ENCODE measurements at places on chromosomes 1 and 21. TPM values are rescaled to one million over a fixed set of nuclear protein-coding genes. Genes with fewer than 3 reads are reported as not detected.

DNA sequence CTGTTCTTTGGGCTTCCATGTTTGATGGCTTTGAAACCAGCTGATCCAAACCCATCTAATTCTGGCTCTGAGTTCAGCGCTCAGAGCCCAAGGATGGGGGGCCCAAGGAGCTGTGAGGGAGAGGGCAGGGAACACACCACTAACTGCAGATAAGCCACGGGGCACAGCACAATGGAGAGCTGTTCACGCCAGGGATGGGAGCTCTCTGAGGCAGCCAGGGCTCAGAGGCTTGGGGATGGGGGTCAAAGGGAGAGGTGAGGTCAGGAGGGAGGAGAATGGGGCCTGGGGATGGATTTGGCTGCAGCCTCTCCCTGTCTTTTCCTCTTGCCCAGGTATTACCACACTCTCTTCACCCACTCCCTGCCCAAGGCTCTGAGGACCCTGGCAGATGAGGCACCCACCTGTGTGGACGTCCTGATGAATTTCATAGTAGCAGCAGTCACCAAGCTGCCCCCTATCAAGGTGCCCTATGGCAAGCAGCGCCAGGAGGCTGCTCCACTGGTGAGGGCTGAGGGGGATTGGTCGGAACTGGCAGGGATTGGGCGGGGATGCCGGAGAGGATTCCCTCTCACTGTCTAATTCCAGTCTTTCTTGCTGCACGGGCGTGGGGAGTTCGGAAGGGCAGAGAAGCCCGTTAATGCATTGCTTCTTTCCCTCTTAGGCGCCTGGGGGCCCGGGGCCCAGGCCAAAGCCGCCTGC is 11.3 kb downstream of the SLC30A2 start:
- peaks cover 6% of the 10 kb centered on the region for H3K27me3 ChIP-seq
- peaks cover 13% of the 10 kb centered on the region for H3K4me1 ChIP-seq
- H3K36me3 ChIP-seq = no peaks in the 10 kb centered on the region
- no peak for DNase-seq

GRCh38 chr1:109508001-109508872 is 1.3 kb downstream of the AMIGO1 start:
- DNase-seq = no peak
- H3K4me1 ChIP-seq = peaks cover 69% of the 10 kb centered on the region
- H3K36me3 ChIP-seq = peaks cover 14% of the 10 kb centered on the region
- peak overlapping the region; percentile 59 for H3K27ac ChIP-seq
- H3K27me3 ChIP-seq = no peaks in the 10 kb centered on the region

GRCh38 chr1:201605385-201606010 is 66.6 kb downstream of the NAV1 start:
- DNase-seq = no peak
- H3K4me3 ChIP-seq = no peak overlapping the region
- no peak overlapping the region for H3K27ac ChIP-seq

- H3K27ac ChIP-seq = no peak overlapping the region
- H3K4me3 ChIP-seq = no peak overlapping the region
- peaks cover 3% of the 10 kb centered on the region for H3K4me1 ChIP-seq
- no peaks in the 10 kb centered on the region for H3K36me3 ChIP-seq
- no peak for DNase-seq
- H3K27me3 ChIP-seq = peaks cover 8% of the 10 kb centered on the region
These were observed 12.3 kb downstream of the SORT1 start for GRCh38 chr1:109385417-109385816.

The C4BPB gene
- total RNA-seq = 1.3 TPM

GRCh38 chr1:63000508-63000907 is 216.6 kb downstream of the ATG4C start:
- peaks cover 15% of the 10 kb centered on the region for H3K27me3 ChIP-seq
- H3K4me3 ChIP-seq = no peak overlapping the region
- no peaks in the 10 kb centered on the region for H3K36me3 ChIP-seq
- no peak for DNase-seq
- no peak overlapping the region for H3K27ac ChIP-seq

The XCL1 gene
- total RNA-seq = 0.39 TPM

GRCh38 chr1:156937883-156938282 is 17.5 kb downstream of the LRRC71 start:
- no peak overlapping the region for H3K27ac ChIP-seq
- no peaks in the 10 kb centered on the region for H3K4me1 ChIP-seq
- H3K4me3 ChIP-seq = no peak overlapping the region
- DNase-seq = no peak
- no peaks in the 10 kb centered on the region for H3K36me3 ChIP-seq

The AMIGO1 gene
- total RNA-seq = 1.8 TPM

The SPATA17 gene
- 0.14 TPM for total RNA-seq

The KRTAP13-2 gene
- total RNA-seq = not detected

DNA sequence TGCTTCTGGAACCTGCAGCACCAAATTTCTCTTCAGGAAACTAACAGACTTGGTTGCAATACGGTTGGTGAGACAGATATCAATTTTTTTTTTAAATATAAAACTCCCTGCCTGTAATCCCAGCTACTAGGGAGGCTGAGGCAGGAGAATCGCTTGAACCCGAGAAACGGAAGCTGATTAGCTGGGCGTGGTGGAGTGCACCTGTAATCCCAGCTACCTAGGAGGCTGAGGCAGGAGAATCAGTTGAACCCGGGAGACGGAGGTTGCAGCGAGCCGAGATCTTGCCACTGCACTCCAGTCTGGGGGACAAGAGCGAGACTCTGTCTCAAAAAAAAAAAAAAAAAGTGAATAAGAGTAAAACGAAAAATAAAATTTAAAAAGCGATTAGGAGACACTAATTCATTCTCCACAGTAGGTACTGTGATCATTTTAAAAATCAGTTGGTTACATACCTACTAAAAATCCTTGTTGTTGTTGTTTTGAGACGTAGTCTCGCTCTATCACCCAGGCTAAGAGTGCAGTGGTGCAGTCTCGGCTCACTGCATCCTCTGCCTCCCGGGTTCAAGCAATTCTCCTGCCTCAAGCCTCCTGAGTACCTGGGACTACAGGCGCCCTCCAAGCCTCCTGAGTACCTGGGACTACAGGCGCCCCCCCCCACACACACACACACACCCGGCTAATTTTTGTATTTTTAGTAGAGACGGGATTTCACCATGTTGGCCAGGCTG is 796 bp upstream of the RBM8A start:
- H3K4me3 ChIP-seq = no peak overlapping the region
- peaks cover 33% of the 10 kb centered on the region for H3K4me1 ChIP-seq
- peak; percentile 31 for DNase-seq
- H3K36me3 ChIP-seq = peaks cover 15% of the 10 kb centered on the region
- H3K27me3 ChIP-seq = no peaks in the 10 kb centered on the region
- H3K27ac ChIP-seq = no peak overlapping the region

DNA sequence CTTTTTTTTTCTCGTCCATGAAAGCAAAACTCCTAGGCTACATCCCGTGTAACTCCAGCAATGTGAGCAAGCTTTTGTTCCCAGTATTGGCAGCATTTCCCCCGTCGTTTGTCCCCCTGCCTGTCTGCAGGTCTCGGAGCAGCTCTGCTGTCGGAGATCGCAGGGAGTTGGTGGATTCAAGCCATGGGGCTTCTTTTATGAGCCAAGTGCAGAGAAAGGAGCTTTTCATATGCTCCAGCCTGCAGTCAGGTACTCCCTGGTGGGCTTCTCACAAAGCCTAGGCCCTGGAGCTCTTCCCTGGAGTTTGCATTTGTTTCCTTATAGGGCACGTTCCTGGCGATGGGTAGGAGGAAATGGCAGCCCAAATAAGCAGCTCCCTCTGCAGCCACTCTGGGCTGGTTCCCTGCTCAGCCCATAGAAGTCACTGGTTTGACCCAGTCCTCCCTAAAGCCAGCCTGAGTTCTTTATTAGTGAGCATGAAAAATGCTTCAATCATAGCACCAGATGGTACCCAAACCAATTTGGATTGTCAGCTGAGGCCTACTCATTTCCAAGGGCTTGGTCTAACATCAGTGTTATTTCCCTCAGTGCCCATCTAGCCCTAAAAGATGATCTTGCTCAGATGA is 78.3 kb downstream of the NUF2 start:
- H3K27ac ChIP-seq = no peak overlapping the region
- no peaks in the 10 kb centered on the region for H3K36me3 ChIP-seq
- H3K4me1 ChIP-seq = no peaks in the 10 kb centered on the region
- DNase-seq = no peak
- H3K4me3 ChIP-seq = no peak overlapping the region

DNA sequence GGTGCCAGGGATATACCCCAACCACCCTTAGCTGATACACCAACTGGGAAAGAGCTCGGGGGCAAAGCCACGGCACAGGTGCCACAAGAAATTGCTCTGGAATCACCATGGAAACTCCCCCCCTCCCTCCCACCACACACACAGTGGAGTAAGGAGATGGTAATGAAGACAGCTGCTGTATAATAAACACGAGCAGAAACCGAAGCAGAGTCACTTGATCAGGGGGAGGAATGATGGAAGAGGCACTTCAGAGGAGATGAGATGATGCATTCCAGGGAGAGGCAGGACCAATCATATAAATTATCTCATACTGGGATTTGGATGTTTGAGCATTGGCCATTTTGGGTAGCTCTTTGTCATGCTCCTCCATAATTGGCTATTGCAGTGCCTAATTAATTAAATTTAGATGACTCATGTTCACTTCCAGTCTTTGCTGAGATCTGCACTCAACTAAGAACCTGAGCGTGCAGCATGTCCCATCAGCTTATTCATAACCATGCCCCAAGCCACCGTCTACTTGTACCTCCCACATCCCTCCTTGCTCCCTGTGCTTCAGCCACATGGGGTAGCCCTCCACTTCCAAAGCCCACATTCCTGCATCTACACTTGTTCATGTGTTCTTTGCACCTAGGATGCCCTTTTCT is 189.5 kb downstream of the ZSCAN20 start:
- H3K36me3 ChIP-seq = no peaks in the 10 kb centered on the region
- no peak overlapping the region for H3K27ac ChIP-seq
- peaks cover 8% of the 10 kb centered on the region for H3K27me3 ChIP-seq
- H3K4me1 ChIP-seq = no peaks in the 10 kb centered on the region

The ADAM30 gene
- not detected for total RNA-seq

The CLDN14 gene
- not detected for total RNA-seq

- no peaks in the 10 kb centered on the region for H3K36me3 ChIP-seq
- H3K4me1 ChIP-seq = no peaks in the 10 kb centered on the region
- no peak overlapping the region for H3K27ac ChIP-seq
- DNase-seq = no peak
- no peaks in the 10 kb centered on the region for H3K27me3 ChIP-seq
These were observed 81.3 kb downstream of the RGS2 start for GRCh38 chr1:192890134-192890533.

The SFN gene
- total RNA-seq = 1.1 TPM

The FAM43B gene
- total RNA-seq = not detected

- peaks cover 3% of the 10 kb centered on the region for H3K4me1 ChIP-seq
- no peak for DNase-seq
- H3K27ac ChIP-seq = no peak overlapping the region
- H3K4me3 ChIP-seq = no peak overlapping the region
- H3K36me3 ChIP-seq = no peaks in the 10 kb centered on the region
These were observed 86.2 kb downstream of the SIK1 start for GRCh38 chr21:43340491-43341377.

DNA sequence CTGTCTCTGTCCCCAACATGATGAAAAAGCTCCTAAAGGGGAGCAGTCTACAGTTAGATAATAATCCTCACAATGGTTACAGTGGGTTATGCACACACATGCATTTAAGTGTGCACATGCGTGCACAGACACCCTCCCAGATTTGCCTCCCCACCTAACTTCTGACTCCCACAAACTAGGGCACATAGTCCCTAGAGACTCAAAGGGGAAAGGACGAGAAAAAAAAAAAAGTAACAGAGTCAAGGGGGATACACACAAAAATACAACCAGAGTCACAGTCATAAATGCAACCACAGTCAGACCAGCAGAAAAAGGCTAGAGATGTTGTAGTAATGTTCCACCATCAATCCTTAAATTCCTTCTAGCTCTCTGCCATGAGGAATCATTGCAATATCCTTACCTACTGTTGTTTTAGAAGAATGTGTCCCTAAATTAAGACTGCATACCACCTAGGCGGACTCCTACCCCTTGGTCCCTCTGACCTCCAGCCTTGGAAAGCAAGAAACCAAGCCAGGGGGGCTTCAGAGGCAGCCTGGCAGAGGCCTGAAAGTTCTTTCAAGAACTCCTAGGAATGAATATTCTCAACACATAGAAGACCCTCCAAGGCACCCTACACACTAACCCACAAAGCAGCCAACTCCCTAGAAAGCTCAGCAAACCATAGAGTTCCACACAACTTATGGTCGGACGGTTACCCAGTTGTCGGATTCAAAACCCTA is 1.3 kb downstream of the CRTC2 start:
- peak overlapping the region; percentile 99 for H3K4me3 ChIP-seq
- H3K36me3 ChIP-seq = peaks cover 27% of the 10 kb centered on the region
- DNase-seq = no peak
- no peaks in the 10 kb centered on the region for H3K27me3 ChIP-seq

The CCDC27 gene
- not detected for total RNA-seq

The MAP3K7CL gene
- 5.6 TPM for total RNA-seq

DNA sequence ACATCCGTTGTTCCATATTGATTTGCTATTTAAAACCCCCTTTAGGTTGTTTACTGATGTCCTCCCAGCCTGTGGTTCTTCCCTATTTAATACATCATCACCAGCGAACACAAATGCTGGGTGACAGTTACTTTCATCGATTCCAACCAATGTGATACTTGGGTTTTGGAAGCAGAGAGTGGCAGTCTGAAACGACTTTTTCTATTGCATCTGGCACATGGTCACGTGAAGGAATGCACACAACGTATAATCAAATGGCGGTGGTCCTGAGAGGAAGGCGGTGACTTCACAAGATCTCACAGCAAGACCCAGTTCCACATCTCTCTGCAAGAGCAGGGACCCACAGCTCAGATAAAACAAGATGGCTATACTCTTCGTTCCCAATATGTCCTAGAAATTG is 213.9 kb downstream of the DSCAM start:
- H3K27ac ChIP-seq = no peak overlapping the region
- DNase-seq = no peak
- no peak overlapping the region for H3K4me3 ChIP-seq
- no peaks in the 10 kb centered on the region for H3K4me1 ChIP-seq

- H3K4me3 ChIP-seq = peak overlapping the region; percentile 3
- H3K4me1 ChIP-seq = peaks cover 29% of the 10 kb centered on the region
- H3K36me3 ChIP-seq = peaks cover 4% of the 10 kb centered on the region
- DNase-seq = peak; percentile 54
- no peaks in the 10 kb centered on the region for H3K27me3 ChIP-seq
- peak overlapping the region; percentile 26 for H3K27ac ChIP-seq
These were observed 4.8 kb upstream of the COA6 start for GRCh38 chr1:234368320-234369032.

DNA sequence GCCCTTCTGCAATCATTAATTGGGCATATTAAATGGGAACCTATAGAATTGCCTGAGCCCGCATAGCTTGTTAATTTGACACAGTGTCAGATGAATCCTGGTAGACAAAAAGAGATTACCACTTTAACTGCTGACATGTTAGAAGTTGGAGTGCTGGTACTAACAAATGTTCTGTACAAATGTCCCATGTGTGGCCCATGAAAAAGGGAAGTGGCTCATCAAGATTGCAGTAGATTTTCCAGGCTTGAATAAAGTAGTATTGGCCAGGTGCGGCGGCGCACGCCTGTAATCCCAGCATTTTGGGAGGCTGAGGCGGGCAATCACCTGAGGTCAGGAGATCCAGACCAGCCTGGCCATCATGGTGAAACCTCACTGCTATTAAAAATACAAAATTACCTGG is 45.6 kb downstream of the GNPAT start:
- no peak for DNase-seq
- no peaks in the 10 kb centered on the region for H3K4me1 ChIP-seq
- no peaks in the 10 kb centered on the region for H3K36me3 ChIP-seq
- H3K4me3 ChIP-seq = no peak overlapping the region
